ENCODE measurements at places on chromosomes 6 and 20.
A peak's percentile ranks its signal among the peaks of the same experiment; 100 is the strongest.

DNA sequence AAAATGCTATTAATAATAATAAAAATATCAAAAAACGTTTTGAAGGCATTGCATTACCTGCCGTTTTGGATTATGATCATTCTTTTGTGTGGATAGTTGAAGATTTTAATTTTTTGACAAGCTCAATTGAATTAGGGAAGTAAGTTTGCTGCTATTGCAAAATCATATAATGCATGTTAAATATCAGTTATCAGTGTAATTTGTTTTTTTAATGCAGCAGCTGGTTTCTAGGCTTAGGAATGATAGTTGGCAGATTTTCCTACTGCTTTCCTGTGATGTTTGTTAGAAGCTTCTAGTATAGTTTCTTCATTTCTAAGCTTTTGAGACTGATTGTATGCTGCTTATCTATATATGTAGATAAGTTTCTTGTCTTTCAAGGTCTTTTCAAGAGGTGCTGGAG is 99.0 kb downstream of the JARID2 start:
- no peak for DNase-seq

DNA sequence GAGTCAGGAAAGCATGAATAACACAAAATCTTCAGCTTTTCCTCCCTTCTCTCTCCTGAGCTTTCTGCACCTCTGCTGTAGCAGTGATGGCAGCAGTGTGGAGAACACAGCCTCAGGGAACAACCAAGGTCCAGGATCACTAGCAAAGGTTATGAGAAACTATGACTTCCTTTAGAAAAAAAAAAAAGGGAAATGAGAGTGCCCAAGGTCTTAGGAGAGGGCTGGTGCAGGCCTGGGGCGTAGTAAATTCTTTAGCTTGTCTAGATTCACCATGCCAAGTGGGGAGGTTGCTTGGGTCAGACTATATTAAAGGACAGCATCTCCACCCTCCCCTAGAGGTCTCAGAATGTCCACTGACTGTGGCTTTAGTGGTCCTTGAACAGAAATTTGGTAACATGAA is 40.4 kb upstream of the POLR1H start:
- DNase-seq: no peak

- no peak for DNase-seq
These were observed 324.2 kb upstream of the MAN1A1 start for GRCh38 chr6:119673741-119674140.

GRCh38 chr6:80454197-80454596 is 347.7 kb downstream of the BCKDHB start:
- peak; percentile 25 for DNase-seq

DNA sequence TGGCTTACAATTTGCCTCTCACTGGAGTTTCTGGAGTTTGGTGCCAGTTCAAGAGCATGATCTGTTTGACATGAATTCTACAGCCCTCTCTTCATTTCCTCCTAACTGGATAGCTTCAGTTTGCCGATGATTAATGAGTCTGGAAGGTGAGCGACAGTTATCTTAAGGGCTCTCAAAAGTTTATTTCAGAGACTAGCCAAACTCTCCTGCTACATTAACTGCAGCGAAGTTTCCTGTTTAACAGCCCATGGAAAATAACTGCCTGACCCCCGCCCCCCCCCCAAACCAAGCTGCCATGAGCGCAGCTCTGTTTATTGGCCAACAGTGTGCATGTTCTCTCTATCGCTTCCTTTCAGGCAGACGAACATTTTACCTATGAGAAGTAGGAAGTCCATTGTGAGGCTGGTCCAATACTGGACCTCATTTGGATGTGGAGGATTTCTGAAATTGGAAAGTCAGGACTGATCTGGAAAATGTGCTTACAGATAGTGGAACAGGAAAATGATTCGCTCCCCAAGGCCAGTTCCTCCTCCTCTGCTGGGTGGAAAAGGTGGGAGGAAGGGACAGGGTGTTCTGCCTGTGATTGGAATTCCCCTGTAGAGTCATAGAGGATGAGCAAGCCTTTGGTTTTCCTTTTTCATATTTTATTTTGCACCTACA is 522.2 kb upstream of the JAG1 start:
- DNase-seq: no peak

GRCh38 chr6:128112494-128112893 is 211.6 kb upstream of the THEMIS start:
- no peak for DNase-seq

DNA sequence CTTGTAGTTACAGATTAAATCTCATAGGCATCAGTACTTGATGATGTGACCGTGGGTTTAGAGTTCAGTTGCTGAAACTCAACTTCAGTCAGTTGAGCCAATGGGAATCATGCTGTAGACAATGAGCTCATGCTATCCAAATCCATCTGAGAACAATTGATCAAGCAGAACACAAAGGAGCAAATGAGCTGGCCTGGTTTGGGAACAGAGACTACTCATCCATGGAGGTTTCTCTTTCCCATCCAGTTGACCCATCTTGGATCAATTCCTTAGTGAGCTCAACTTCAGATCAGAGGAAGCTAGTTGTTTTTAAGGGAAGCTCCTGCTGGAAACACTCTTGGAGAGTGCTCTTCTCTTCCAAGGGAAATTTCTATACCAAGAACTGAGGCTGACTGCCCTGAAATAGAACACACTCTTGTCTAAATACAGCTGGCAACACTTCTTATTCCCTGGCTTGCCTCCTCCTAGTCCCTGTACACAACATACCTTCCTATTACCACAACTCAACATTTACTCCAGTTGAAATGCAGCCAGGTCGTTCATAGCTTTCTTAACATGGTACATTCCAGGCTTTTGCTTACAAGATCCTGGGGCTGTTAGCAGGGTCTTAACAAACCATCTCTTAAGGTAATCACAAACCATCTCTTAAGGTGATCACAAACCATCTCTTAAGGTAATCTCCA is 203.9 kb upstream of the PRDM1 start:
- no peak for DNase-seq

GRCh38 chr20:4304601-4305000 is 289.2 kb upstream of the RNF24 start:
- no peak for DNase-seq

GRCh38 chr20:13401596-13401995 is 180.5 kb downstream of the ISM1 start:
- no peak for DNase-seq

- no peak for DNase-seq
These were observed 164.6 kb downstream of the CLIC5 start for GRCh38 chr6:45851034-45851400.

DNA sequence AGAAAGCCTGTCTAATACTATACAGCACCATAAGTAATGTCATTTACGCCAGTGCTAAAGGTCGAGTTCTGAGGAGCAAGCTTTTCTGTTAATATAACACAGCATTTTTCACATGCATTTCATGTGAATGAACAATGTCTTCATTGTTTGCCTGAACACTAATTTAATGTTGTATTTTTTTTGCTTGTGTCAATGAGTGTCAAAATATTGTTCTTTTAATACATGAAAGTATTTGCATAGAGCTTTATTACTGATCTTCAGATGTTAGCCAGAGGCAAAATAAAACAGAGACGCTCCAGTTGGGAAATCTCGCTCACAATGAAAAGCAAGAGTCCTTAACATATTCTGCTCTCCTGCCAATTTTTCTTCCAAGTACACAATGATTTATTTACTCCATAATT is 151.8 kb downstream of the FOXC1 start:
- no peak for DNase-seq

- peak; percentile 79 for DNase-seq
These were observed 24.1 kb downstream of the COX4I2 start for GRCh38 chr20:31661625-31662371.

- DNase-seq: no peak
These were observed 22.6 kb downstream of the FERMT1 start for GRCh38 chr20:6100246-6100645.

- DNase-seq: no peak
These were observed 11.3 kb downstream of the PTGIS start for GRCh38 chr20:49556621-49557020.

Measured in H54 (cell line).